ENCODE measurements at places on chromosomes 1 and 21. TPM values are rescaled to one million over a fixed set of nuclear protein-coding genes. Genes with fewer than 3 reads are reported as not detected.

GRCh38 chr1:34627465-34628240, 127.2 kb upstream of the GJB5 start:
- DNase-seq = no peak

DNA sequence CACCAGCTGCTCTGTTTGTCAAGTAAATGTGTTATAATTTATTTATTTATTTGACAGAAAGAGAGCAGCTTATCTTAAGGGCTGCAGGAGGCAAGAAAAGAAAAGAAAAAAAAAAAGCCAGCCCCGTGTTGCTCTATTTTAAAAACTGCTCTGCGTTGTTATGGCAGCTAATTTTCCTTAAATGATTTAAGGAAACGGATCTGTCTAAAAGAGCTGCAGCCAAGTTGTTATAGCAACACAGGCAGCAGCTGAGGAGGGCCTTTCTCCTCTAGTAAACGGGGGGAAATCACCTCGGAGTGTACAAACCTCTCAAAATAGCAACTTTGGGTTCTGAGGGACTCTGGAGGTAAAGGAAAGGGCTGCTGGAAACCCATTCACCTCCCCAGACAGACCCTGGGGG, 149.2 kb downstream of the BEND5 start:
- no peak for DNase-seq

The PLA2G2F gene
- 0.65 TPM for polyA plus RNA-seq

The OR2L13 gene
- not detected for polyA plus RNA-seq

- no peak for DNase-seq
Measured at GRCh38 chr1:6281511-6282402, 20.9 kb upstream of the GPR153 start.

- no peak for DNase-seq
Measured at GRCh38 chr21:36472377-36472776, 7.5 kb downstream of the CLDN14 start.

GRCh38 chr1:235090406-235091069, 38.1 kb downstream of the TOMM20 start:
- no peak for DNase-seq

The DMRTA2 gene
- not detected for polyA plus RNA-seq

DNA sequence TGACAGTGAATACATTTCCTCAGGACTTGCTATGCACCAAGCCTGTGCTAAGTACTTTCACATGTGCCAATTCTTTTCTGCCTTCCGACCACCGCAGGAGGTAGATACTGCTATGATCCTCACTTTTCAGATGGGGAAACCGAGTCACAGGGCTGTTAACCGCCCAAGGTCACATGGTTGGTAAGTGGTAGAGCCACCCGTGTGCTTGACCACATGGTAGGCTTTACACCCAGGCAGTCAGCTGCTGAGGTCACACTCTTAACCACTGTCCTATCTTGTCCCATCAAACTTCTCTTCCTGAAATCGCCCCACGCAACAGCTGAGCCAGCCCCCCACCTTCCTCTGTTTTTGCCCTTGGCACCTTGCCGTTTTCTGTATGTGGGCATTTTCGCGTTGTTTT, 31.0 kb upstream of the SDHB start:
- no peak for DNase-seq

The SORT1 gene
- 52.1 TPM for polyA plus RNA-seq

The HMCN1 gene
- polyA plus RNA-seq = 58.8 TPM
